ENCODE measurements at places on chromosomes 6 and 20. TPM values are rescaled to one million over a fixed set of nuclear protein-coding genes. Genes with fewer than 3 reads are reported as not detected.

- H3K36me3 ChIP-seq: peaks cover 15% of the 10 kb centered on the region
- no peaks in the 10 kb centered on the region for H3K27me3 ChIP-seq
- no peak for DNase-seq
- no peak overlapping the region for H3K27ac ChIP-seq
- H3K4me1 ChIP-seq: no peaks in the 10 kb centered on the region
These were observed 45.5 kb downstream of the ADNP start for GRCh38 chr20:50885781-50886180.

DNA sequence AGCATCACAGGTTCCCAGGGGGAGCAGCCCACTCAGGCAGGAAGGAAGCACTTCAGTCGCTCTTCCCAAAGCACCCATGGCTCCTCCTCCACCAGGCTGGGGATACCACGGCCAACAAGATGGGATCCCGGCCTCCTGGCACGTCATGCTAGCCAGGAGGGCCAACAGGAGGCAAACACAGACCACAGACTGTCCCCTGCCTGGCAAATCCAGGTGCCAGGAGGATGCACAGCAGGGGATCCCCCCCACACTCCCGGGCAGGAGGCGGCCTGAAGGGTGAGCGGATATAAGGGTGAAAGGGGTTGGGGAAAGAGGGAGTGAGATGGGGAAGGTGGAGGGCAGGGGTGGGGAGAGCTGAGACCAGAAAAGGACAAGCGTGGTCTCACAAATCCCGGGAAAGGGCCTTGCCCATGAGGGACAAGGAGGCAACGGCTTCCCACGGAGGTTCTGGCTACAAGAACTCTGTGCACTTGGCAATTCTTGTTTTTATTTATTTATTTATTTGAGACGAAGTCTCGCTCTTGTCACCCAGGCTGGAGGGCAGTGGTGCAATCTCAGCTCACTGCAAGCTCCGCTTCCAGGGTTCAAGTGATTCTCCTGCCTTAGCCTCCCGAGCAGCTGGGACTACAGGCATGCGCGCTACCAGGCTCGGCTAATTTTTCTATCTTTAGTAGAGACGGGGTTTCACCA is 7.2 kb downstream of the PXDC1 start:
- H3K4me1 ChIP-seq: peaks cover 100% of the 10 kb centered on the region

DNA sequence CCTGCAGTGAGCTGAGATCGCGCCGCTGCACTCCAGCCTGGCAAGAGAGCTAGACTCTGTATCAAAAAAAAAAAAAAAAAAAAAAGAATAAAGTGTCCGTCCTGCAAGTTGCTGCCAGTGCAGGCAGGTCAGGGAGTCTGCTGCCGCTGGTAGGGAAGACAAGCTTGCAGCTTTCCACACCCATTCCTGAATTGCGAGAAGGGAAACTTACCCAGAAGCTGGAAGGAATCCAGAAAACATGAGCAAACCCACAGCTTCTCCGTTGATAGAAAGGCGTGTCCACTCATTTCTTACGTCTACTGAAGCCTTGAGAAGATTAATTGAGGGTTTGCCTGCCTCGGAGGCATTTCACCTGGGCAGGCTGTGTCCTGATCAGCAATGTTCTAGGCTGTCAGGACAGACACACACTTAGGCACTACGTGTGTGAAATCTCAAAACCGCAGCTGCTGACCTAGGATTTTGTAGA is 61.6 kb upstream of the DSP start:
- DNase-seq: no peak
- H3K36me3 ChIP-seq: no peaks in the 10 kb centered on the region
- H3K27me3 ChIP-seq: no peaks in the 10 kb centered on the region
- H3K27ac ChIP-seq: peak overlapping the region; percentile 36
- H3K4me1 ChIP-seq: peaks cover 7% of the 10 kb centered on the region
- no peak overlapping the region for H3K4me3 ChIP-seq

HDGFL1 gene
- not detected for total RNA-seq

OTOR gene
- not detected for total RNA-seq

DNA sequence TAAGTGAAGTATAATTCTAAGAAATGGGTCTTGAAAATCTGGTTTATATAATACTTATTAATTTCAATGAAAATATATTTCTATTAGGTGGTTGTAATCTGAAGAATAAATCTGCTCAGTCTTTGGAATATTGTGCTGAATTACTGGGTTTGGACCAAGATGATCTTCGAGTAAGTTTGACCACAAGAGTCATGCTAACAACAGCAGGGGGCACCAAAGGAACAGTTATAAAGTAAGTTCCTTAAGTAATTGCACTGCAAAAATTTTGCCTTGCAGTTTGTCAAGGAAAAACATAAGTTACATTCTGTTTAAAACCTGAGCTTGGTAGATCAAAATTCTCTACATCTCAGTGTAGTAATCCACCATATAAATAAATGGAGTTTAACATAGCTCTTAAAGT is 106.0 kb downstream of the MYO6 start:
- H3K27me3 ChIP-seq: no peaks in the 10 kb centered on the region
- H3K36me3 ChIP-seq: peaks cover 12% of the 10 kb centered on the region
- no peak overlapping the region for H3K27ac ChIP-seq
- no peak overlapping the region for H3K4me3 ChIP-seq
- H3K4me1 ChIP-seq: peaks cover 29% of the 10 kb centered on the region
- DNase-seq: no peak

SLC52A3 gene
- not detected for total RNA-seq

DNA sequence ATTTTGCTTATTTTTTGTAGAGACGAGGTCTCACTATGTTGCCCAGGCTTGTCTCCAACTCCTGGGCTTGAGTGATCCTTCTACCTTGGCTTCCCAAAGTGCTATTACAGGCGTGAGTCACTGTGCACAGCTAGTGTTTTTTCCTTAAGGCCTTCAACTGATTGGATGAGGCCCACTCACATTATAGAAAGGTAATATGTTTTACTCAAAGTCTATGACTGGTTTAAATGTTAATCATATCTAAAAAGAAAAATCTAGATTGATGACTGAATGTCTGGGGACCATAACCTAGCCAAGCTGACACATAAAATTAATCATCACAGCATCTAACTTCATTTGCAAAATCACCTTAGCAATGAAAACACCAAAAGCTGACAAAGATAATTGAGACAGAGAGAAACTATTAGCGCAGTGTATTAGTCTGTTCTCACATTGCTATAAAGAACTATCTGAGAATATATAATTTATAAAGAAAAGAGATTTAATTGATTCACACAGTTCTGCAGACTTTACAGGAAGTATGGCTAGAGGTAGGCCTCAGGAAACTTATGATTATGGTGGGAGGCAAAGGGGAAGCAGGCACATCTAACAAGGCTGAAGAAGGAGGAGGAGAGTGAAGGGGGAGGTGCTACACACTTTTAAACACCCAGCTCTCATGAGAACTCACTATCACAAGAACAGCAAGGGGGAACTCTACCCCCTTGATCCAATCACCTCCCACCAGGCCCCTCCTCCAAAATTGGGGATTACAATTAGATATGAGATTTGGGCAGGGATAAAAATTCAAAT is 66.8 kb upstream of the ARHGAP18 start:
- no peak overlapping the region for H3K27ac ChIP-seq
- peaks cover 2% of the 10 kb centered on the region for H3K27me3 ChIP-seq
- DNase-seq: no peak
- H3K36me3 ChIP-seq: peaks cover 7% of the 10 kb centered on the region
- peaks cover 8% of the 10 kb centered on the region for H3K4me1 ChIP-seq

- peaks cover 17% of the 10 kb centered on the region for H3K4me1 ChIP-seq
- DNase-seq: no peak
- H3K27me3 ChIP-seq: no peaks in the 10 kb centered on the region
- H3K36me3 ChIP-seq: peaks cover 15% of the 10 kb centered on the region
These were observed 29.3 kb downstream of the NT5E start for GRCh38 chr6:85479208-85479607.

KCNK5 gene
- not detected for total RNA-seq

- DNase-seq: no peak
- H3K4me1 ChIP-seq: peaks cover 17% of the 10 kb centered on the region
- no peaks in the 10 kb centered on the region for H3K27me3 ChIP-seq
These were observed 22.4 kb downstream of the BFSP1 start for GRCh38 chr20:17508756-17509155.

SYCP2L gene
- 2.6 TPM for total RNA-seq

DNA sequence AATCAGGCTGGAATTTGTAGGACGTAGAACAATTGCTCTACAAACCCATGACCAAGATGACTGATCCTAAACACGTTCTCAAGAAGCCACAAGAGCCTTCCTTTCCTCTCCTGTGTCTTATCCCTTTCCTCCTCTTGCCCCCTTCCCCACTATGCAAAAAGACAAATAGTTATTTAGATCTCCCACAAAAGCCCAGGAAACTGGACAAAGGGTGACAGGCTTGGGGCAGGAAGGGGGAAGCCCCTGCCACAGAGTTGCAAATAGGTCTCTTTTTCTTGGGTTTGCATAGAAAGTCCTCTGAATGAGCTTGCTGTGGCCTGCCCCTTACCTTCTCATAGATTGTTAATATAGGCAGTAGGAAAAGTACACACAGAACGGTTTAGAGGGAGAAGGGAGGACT is 377.1 kb upstream of the BTBD3 start:
- H3K27me3 ChIP-seq: no peaks in the 10 kb centered on the region
- H3K4me1 ChIP-seq: no peaks in the 10 kb centered on the region
- H3K36me3 ChIP-seq: no peaks in the 10 kb centered on the region
- H3K27ac ChIP-seq: no peak overlapping the region

OR2H2 gene
- total RNA-seq: not detected

DNA sequence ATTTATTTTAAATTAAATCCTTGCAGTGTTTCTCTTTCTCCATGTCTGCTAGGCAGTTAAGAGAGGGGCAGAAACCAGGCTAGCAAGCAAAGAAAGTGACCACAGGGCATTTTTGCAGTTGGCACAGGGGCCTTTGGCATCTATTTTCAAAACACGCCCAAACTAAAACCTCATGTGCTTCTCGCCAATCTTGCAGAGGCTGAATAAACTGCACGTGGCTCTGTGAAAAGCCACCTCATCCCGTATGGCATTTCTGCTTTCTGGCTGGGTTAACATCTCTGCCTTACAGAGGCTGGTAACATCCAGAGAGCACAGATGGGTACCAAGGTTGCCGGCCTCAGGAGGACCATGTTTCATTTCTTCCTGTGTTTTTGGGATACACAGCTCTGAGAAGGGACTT is 54.6 kb downstream of the GJA10 start:
- no peak for DNase-seq
- peaks cover 6% of the 10 kb centered on the region for H3K36me3 ChIP-seq
- H3K27ac ChIP-seq: no peak overlapping the region
- peaks cover 3% of the 10 kb centered on the region for H3K4me1 ChIP-seq
- no peak overlapping the region for H3K4me3 ChIP-seq

Measured in chondrocyte (in vitro differentiated cells).